Neural crest cell (in vitro differentiated cells): ENCODE measurements at places on chromosomes 7 and 10. TPM values are rescaled to one million over a fixed set of nuclear protein-coding genes. Genes with fewer than 3 reads are reported as not detected.

Gene EVX1
- total RNA-seq, result 0.79 and 0.80 TPM in 2 replicates

DNA sequence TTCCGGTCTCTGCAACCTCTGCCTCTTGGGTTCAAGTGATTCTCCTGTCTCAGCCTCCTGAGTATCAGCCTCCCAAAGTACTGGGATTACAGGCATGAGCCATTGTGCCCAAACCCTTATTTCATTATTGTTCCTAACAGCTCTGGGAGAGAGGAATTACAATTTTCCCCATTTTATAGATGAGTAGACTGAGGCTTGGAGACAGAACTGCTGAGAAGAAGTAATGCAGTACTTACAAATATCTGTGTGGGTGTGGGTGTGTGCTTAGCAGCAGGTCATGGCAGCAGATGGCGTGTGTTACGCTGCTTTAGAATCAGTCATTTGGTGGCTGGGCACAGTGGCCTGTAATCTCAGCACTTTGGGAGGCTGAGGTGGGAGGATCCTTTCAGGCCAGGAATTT, 7.4 kb downstream of the PRKRIP1 start:
- no peak for DNase-seq

DNA sequence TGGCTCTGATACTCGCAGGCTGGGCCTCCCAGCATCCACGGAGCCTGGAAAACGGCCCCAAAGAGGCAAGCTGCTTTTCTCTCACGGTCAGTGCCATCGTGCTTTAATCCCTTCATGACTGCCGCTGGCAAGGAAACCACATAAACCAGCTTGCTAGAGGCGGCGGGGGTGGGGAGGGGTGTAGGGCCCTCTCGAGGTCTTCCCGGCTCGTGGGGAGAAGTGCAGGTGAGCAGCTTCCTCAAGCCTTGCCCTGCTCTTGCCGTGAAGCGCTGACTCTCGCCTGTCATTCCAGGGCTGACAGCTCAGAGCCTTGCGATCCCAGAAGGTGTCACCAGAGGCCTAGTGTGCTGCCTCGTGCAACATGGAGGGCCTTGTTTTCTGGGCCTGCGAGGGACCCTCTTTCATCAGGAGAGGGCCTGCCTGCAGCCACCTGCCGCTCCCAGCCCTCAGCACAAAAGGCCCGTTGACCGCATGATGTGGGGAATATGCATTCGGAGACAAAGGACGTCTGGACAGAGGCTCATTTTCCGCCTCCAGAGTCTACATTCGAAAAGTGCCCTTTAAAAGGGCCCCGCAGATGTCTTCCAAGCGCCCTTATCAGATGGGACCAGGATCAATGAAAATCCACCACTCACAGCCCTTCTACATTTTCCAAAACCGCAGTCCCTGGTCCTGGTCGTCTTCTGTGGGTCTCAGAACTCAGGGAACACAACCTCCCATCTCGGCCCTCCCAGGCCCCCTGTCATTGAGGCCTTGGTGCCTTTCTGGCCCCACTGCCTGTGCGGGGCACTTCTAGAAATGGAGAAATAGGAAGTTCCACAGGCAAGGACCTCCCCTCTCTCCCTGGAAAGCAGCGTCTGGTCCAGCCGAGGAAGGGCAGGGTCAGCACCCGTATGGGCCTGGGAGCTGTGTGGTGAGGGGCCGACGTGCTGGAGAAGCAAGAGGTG, 58.7 kb downstream of the ZRANB1 start:
- DNase-seq, result peak; percentile 50

- DNase-seq, result peak; percentile 80
These were observed 49.6 kb upstream of the SMNDC1 start for GRCh38 chr10:110354322-110354766.

DNA sequence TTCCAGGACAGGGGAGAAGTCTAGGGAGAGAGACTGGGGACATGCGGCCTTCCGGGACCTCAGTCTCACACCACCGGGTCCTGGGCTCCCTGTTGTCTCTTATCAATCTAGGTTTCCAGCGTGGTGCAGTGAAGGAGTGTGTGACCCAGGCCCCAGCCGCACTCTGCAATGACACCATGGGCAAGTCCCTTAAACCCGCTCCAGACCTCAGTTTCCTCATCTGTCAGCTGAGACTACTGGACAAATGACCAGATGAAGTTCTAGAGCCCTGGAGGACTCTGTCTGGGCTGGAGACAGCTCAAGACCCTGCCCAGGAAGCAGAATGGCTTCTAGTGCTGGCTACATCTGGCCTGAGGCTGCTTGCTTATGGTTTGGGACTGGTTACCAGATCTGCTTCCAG, 20.1 kb upstream of the EIF5AL1 start:
- DNase-seq, result no peak

DNA sequence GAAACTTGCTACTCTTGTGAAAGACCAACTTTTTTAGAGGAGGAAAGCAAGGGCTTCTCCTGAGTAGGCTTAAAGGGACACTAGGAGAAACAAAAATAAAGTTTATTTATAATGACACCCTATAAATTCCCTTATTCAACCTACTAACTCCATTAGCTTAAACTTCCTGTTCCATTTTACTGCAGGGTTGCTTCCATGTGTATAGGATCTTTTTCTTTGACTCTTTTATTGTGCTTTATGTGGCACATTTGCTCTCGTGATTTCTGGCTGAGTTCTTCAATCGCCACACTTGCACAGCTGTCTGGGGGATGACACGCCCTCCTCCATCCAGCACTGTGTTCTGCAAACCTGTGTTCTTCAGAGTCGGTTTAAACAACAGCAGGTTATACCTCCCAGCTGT, 225.7 kb upstream of the NPVF start:
- DNase-seq, result no peak

DNA sequence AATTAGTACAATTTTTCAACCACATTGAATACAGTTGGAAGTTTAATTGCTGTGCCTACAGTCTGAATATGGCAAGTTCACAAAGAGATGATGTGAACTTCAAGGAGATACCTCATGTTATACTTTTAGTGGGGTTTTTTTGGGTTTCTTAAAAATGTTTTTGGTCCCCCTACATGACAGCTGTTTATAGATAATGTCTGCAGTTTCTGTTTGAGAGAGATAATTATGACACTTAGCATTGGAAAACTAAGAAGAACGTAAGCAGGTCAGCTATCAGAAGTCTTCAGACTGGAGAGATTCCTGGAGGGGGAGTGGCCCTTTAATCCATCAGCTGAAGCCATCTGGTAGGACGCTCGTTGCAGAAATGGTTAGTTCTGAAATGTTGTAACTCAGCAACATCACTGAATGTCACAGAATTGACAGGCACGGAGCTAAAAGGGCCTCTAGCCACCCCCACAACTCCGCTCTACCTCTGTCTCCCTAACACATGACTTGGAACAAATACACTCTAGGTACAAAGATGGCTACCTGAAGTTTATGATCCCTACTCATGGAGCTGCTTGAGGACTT, 29.0 kb downstream of the TIMM23 start:
- DNase-seq, result no peak

Gene CHCHD1
- total RNA-seq, result 34.8 and 38.9 TPM in 2 replicates

Gene LIPM
- not detected in 2 replicates for total RNA-seq

Gene ERVW-1
- not detected in 2 replicates for total RNA-seq

- DNase-seq, result no peak
These were observed 71.9 kb upstream of the TNS3 start for GRCh38 chr7:47653550-47654411.

Gene GIMAP5
- total RNA-seq, result 0.19 TPM in 1 of 2 replicates, not detected in the other

GRCh38 chr10:22230158-22230833, 12.5 kb upstream of the EBLN1 start:
- no peak for DNase-seq
